ENCODE measurements at places on chromosomes 11 and 22.

- no peak for DNase-seq
These were observed 31.7 kb downstream of the LINC01488 start for GRCh38 chr11:69513196-69513595.

DNA sequence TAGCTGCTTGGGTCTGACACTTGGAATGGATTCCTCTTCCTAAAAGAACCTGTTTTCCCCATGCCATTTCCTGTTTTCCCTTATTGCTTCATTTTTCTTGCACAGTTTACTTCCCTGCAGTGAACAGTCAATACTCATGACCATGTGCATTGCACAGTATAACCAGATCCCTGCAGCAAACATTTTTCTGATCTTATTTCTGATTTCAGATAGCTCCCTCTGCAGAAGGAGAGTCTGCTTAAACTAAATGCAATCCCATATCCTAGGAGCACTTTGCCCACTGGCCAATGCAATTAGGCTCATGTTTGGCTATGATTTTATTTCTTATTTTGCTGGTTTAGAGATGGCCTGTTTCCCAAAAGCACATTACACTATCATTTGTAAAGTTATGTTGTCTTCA is 96.7 kb upstream of the CD44 start:
- no peak for DNase-seq

- DNase-seq = no peak
These were observed 44.0 kb upstream of the AKIP1 start for GRCh38 chr11:8867035-8867434.

GRCh38 chr11:130208241-130209127 is 48.9 kb downstream of the ST14 start:
- no peak for DNase-seq

- DNase-seq = no peak
These were observed 65.5 kb downstream of the RPUSD4 start for GRCh38 chr11:126145954-126146353.

- DNase-seq = no peak
These were observed 9.7 kb downstream of the MMP26 start for GRCh38 chr11:4714300-4714699.

- DNase-seq = no peak
These were observed 55.2 kb upstream of the WNT7B start for GRCh38 chr22:46031965-46032851.

GRCh38 chr11:46948378-46949131 is 12.0 kb downstream of the CSTPP1 start:
- no peak for DNase-seq

- no peak for DNase-seq
These were observed 2.7 kb downstream of the C2CD2L start for GRCh38 chr11:119109843-119110242.

- DNase-seq = no peak
These were observed 71.0 kb downstream of the CYP2R1 start for GRCh38 chr11:14821031-14821430.

Data from midbrain (tissue), 1 donor.